ENCODE measurements at places on chromosomes 5 and 9.

DNA sequence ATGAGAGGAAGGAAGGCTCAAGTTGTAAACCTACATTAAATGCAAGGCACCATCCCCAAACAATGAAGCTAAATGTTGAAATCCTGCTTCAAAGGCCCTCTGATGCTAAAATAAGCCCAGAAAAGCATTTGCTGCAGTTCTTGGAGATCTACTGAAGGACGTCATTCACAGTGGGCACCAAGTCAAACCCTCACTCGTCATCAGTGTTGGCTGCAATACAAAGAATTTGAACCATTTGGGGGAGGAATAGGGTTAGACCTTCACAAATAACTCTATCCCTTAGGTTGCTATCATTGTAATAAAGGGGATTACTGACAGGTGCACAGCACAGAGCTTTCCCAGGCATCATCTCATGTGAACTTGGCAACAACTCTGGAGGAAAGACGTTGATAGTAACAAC is 9.3 kb upstream of the MEGF9 start:
- no peak for DNase-seq

DNA sequence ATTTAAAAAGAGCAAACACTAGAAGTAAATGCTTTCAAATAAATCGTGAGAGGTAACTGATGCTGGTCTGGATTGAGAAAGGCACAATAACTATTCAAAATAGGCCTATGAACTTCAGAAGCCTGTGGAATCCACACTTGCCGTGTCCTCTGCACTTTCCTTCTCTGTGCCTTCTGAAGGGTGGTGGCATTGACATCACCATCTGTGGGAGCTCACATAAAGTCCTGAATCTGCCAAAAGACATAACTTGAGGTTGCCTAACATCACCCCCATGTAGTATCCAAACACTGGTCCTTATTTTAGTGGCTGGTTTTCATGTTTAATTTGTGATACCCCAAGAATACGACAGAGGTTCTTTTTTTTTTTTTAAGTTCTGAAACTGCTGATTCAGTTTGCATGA is 59.8 kb downstream of the IRF1 start:
- DNase-seq, result no peak

DNA sequence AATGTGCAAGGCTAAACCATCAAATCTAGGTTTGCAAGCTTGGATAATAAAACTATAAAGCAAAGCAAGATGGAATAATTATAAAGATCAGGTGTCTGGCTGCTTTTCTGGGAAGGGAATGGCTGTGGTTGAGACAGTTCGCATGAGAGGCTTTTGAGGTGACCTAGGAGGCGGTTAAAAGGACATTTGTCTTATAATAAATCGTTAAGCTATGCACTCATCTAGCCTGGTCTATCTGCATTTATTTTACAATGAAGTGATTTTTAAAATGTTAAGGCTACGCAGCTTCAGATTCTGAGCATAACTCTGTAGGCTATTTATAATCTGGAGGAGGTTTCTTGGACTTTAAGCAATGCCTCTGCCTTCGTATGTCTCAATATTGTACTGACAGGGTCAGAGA is 29.4 kb upstream of the MAN2A1 start:
- no peak for DNase-seq

- no peak for DNase-seq
Observed at GRCh38 chr9:84756171-84756570, 86.6 kb downstream of the NTRK2 start.

GRCh38 chr5:65213921-65214525 is 267.7 kb downstream of the ADAMTS6 start:
- DNase-seq, result peak; percentile 29

GRCh38 chr5:124021776-124022175 is 509.8 kb downstream of the CSNK1G3 start:
- DNase-seq, result no peak

DNA sequence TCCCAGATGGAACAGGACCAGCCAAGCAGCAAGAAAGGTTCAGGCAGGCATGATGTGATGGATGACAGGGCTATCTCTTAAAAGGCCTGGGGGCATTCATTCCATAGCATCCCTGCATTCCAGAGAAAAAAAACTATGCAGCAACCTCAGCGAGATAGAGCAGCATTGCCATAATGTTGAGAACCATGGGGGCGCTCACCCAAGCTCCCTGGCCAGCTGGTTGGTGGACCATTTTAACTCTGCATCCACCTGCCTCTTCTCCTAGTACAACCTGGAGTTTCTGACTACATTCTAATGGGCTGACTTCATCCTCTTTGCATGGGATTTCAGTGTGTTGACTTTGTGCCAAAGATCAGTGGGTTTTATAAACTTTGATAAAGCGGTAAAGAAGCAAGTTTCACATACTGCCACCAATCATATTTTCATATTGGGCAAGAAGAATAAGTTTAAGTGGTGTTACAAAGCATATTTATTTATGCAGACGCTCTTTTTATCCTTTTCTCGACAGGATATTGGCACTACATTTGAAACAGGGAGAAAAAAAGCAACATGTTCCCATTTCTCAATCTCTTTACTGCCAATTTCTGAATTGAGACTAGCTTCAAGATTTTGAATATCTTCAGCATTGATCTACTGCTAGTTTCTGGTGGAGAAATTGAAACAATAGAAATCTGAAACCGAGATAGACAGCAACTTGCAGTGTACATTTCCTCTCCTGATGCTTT is 378.3 kb upstream of the WWC1 start:
- DNase-seq, result no peak

Measured in SK-N-DZ (cell line).